ENCODE measurements at places on chromosomes 1 and 21. TPM values are rescaled to one million over a fixed set of nuclear protein-coding genes. Genes with fewer than 3 reads are reported as not detected.

GRCh38 chr1:207857447-207857846 lies 53.5 kb downstream of the CD34 start:
- no peak overlapping the region for H3K4me3 ChIP-seq
- no peak overlapping the region for H3K27ac ChIP-seq
- no peaks in the 10 kb centered on the region for H3K27me3 ChIP-seq
- H3K4me1 ChIP-seq: peaks cover 10% of the 10 kb centered on the region

- H3K4me3 ChIP-seq: no peak overlapping the region
- H3K36me3 ChIP-seq: peaks cover 6% of the 10 kb centered on the region
- no peak overlapping the region for H3K27ac ChIP-seq
- DNase-seq: no peak
- H3K27me3 ChIP-seq: no peaks in the 10 kb centered on the region
- peaks cover 8% of the 10 kb centered on the region for H3K4me1 ChIP-seq
These were observed 6.3 kb downstream of the AP4B1 start for GRCh38 chr1:113898241-113898814.

The PTPN22 gene
- total RNA-seq: 26.6 TPM

DNA sequence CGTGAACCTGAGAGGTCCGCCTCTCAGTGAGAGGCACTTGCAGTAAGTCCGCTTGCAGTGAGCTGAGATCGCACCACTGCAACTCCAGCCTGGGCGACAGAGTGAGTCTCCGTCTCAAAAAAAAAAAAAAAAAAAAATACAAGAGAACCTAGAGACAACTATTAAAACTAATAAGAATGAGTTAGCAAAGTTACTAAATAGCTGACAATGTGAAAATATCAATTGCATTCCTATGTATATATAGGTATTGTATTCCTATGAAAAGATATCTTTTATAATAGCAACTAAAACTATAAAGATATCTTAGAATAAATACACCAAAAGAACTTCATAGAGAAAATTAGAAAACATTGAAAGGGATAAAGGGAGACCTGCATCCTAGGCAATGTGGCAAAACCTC lies 20.3 kb downstream of the FLVCR1 start:
- no peaks in the 10 kb centered on the region for H3K27me3 ChIP-seq
- H3K27ac ChIP-seq: no peak overlapping the region
- H3K4me1 ChIP-seq: no peaks in the 10 kb centered on the region
- DNase-seq: no peak

DNA sequence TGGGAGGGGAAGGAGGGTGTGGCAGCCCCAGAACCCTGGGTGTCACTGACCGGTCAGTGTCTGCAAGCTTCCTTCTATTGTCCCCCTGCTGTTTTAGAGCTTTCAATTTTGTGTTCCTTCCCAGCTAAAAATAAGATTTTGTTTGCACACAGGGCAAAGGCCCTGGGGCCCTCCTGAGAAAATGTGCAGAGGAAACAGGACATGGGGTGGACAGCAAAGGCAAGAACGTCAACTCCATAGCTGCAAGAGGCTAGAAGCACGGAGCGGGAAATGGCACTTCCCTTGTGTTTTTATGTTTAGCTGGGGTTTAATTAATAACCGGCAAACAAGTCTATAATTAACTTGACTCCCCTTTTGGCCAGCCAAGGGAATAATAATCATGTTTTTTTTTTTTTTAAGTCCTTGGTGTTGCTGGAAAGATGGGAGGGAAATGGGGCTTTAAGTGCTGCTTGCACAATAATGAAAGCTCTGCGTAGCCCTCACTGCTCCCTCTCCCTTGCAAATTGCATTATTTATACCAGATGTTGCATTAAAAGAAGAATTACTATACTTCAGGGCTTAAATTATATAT lies 261.4 kb upstream of the USP24 start:
- DNase-seq: no peak
- no peaks in the 10 kb centered on the region for H3K27me3 ChIP-seq
- H3K27ac ChIP-seq: no peak overlapping the region
- H3K4me3 ChIP-seq: no peak overlapping the region

GRCh38 chr1:4161366-4162006 lies 261.4 kb upstream of the C1orf174 start:
- no peak overlapping the region for H3K4me3 ChIP-seq
- DNase-seq: no peak
- H3K36me3 ChIP-seq: no peaks in the 10 kb centered on the region
- no peaks in the 10 kb centered on the region for H3K4me1 ChIP-seq
- H3K27me3 ChIP-seq: no peaks in the 10 kb centered on the region

- H3K27ac ChIP-seq: no peak overlapping the region
- no peaks in the 10 kb centered on the region for H3K27me3 ChIP-seq
- H3K4me1 ChIP-seq: no peaks in the 10 kb centered on the region
- no peak for DNase-seq
- H3K4me3 ChIP-seq: no peak overlapping the region
- no peaks in the 10 kb centered on the region for H3K36me3 ChIP-seq
These were observed 77.7 kb downstream of the CC2D1B start for GRCh38 chr1:52288286-52288685.

The FAAH gene
- total RNA-seq: 8.9 TPM

- H3K4me3 ChIP-seq: no peak overlapping the region
- no peak for DNase-seq
- no peaks in the 10 kb centered on the region for H3K36me3 ChIP-seq
- no peaks in the 10 kb centered on the region for H3K27me3 ChIP-seq
- H3K27ac ChIP-seq: no peak overlapping the region
These were observed 340.3 kb downstream of the BRINP2 start for GRCh38 chr1:177511036-177511435.

GRCh38 chr1:240084337-240084736 lies 7.3 kb upstream of the FMN2 start:
- no peaks in the 10 kb centered on the region for H3K36me3 ChIP-seq
- H3K27ac ChIP-seq: no peak overlapping the region
- peaks cover 3% of the 10 kb centered on the region for H3K27me3 ChIP-seq
- no peak for DNase-seq
- no peaks in the 10 kb centered on the region for H3K4me1 ChIP-seq

The SV2A gene
- total RNA-seq: 4.0 TPM

The LY9 gene
- total RNA-seq: 120 TPM

The TRNP1 gene
- 0.38 TPM for total RNA-seq

DNA sequence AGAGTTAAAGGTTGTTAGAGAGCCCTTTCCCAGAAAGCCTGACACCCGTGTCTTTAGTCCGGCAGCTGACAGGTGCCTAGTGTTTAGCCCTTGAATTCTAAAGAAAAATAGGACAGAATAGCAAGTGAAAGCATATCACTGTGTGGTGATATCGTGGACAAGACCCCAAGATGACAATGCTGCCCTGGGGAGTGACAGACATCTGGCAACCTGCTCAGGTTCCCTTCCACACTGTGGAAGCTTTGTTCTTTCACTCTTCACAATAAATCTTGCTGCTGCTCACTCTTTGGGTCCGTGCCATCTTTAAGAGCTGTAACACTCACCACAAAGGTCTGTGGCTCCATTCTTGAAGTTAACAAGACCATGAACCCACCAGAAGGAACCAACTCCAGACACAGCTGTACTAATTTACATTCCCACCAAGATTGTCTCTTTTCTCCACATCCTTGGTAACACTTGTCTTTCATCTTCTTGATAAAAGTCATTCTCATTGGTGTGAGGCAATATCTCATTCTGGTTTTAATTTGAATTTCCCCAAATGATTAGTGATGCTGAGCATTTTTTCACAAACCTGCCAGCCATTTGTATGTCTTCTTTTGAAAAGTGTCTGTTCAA lies 107.6 kb upstream of the SGIP1 start:
- H3K27ac ChIP-seq: no peak overlapping the region
- H3K4me3 ChIP-seq: no peak overlapping the region
- DNase-seq: no peak
- no peaks in the 10 kb centered on the region for H3K27me3 ChIP-seq

- no peak overlapping the region for H3K27ac ChIP-seq
- DNase-seq: no peak
- peaks cover 7% of the 10 kb centered on the region for H3K4me1 ChIP-seq
- H3K4me3 ChIP-seq: no peak overlapping the region
These were observed 38.7 kb downstream of the PHC2 start for GRCh38 chr1:33392206-33392605.

The CD160 gene
- 0.58 TPM for total RNA-seq

DNA sequence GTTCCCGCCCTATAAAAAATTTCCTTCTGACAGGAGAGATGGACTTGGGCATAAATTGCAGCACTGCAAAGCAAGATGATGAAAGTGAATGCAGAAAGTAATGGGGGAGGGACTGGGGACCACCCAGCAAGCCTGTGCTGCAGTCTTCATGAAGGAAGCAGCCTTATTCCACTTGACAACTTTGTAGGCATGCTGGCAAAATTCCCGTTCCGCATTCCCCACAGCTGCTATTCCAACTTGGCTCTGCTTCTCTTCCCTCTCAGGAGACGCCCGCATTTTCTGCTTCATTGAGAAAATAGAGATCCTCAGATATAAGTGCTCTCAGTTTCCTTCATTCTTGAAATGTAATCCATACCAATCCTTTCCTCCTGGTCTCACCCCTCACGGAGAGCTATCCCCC lies 2.4 kb downstream of the HMGB4 start:
- no peaks in the 10 kb centered on the region for H3K4me1 ChIP-seq
- no peak overlapping the region for H3K4me3 ChIP-seq
- H3K36me3 ChIP-seq: no peaks in the 10 kb centered on the region
- H3K27ac ChIP-seq: no peak overlapping the region

The CCDC190 gene
- not detected for total RNA-seq

GRCh38 chr1:74995821-74996220 lies 138.4 kb upstream of the LHX8 start:
- H3K36me3 ChIP-seq: no peaks in the 10 kb centered on the region
- H3K27me3 ChIP-seq: no peaks in the 10 kb centered on the region
- no peak overlapping the region for H3K27ac ChIP-seq
- H3K4me3 ChIP-seq: no peak overlapping the region
- H3K4me1 ChIP-seq: no peaks in the 10 kb centered on the region
- DNase-seq: no peak

The JMJD4 gene
- 35.1 TPM for total RNA-seq

DNA sequence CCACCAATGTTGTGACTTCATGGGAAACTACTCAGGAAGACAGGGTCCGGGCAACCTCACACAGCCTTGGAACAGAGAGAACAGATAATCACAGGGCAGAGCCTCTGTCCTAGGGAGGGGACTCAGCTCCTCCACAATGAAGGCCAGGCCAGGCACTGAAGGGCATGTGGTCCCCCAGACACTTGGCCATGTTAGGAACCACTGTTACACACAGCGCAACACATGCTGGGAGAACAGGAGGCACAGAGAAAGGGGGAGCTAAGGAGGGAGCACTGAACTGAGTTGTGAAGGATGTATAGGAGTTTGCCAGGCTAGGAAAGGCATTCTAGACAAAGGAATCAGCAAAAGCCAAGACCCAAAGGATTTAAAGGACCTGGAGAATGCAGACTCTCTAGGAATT lies 127.6 kb downstream of the DMRTB1 start:
- H3K4me3 ChIP-seq: no peak overlapping the region
- no peak for DNase-seq
- H3K27ac ChIP-seq: no peak overlapping the region
- H3K4me1 ChIP-seq: peaks cover 45% of the 10 kb centered on the region
- peaks cover 7% of the 10 kb centered on the region for H3K27me3 ChIP-seq

- H3K4me3 ChIP-seq: no peak overlapping the region
- no peaks in the 10 kb centered on the region for H3K36me3 ChIP-seq
- H3K27ac ChIP-seq: no peak overlapping the region
- H3K4me1 ChIP-seq: peaks cover 7% of the 10 kb centered on the region
- DNase-seq: no peak
These were observed 56.3 kb upstream of the C1orf87 start for GRCh38 chr1:60129911-60130310.

DNA sequence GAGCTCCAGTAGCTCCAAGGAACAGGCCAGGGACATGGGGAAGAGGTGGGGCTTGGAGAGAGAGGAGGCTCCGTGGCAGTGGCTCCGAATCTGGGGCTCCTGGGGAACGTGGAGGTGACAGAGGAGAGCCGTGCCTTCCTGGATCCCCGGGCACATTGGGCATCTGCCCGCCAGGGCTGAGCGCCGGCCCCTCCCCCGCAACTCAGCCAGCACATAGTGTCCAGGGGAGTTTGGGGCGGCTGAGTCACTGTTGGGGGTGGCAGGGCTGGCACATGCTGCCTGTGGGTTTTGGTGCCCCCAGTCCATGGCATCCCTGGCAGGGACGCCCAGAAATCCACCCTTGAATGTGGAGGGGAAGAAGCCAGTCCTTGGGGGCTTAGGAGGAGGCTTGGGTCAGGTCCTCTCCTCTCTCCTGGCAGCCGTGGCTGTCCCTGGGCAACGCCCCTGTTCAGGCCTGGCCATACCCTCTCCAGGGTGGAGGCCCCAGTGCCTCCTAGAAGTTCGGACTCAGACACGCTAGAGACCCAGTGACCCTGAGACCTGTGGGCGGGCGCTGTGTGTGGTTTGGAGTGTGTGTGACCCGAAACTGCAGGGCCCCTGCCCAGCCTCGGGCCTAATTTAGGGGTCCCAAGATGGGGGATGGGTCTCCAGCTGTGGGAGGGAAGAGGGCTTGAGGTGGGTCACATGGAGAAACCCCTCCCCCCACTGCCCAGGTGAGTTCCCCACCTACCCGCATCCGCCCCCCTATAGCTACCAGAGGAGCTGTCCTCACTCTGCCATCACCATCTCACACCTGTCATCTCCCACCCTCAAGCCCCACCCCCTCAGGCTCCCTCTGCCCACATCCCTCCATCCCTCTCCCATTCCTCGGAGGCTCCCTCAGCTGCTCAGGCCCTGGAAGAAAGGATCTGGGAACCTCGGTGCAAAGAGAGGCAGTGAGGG lies 1.6 kb downstream of the HSPB7 start:
- no peak overlapping the region for H3K27ac ChIP-seq
- H3K4me3 ChIP-seq: no peak overlapping the region
- peaks cover 13% of the 10 kb centered on the region for H3K4me1 ChIP-seq
- H3K36me3 ChIP-seq: no peaks in the 10 kb centered on the region
- no peaks in the 10 kb centered on the region for H3K27me3 ChIP-seq

GRCh38 chr21:39084979-39085729 lies 98.1 kb downstream of the PSMG1 start:
- H3K27me3 ChIP-seq: peaks cover 10% of the 10 kb centered on the region
- no peaks in the 10 kb centered on the region for H3K4me1 ChIP-seq
- H3K27ac ChIP-seq: no peak overlapping the region
- H3K36me3 ChIP-seq: no peaks in the 10 kb centered on the region
- H3K4me3 ChIP-seq: no peak overlapping the region
